ENCODE measurements at places on chromosomes 12 and 14.

GRCh38 chr14:103068351-103069073 is 11.2 kb upstream of the CDC42BPB start:
- H3K27me3 ChIP-seq = no peaks in the 10 kb centered on the region
- DNase-seq = no peak
- no peaks in the 10 kb centered on the region for H3K4me1 ChIP-seq
- H3K36me3 ChIP-seq = no peaks in the 10 kb centered on the region
- no peak overlapping the region for H3K27ac ChIP-seq
- H3K4me3 ChIP-seq = no peak overlapping the region

GRCh38 chr14:93997082-93997481 is at the start of gene CCDC197:
Gene CCDC197, plus strand, starts transcription at chr14:93997301. Its CDS starts 831 bp downstream, at chr14:93998132.
- H3K27me3 ChIP-seq = no peaks in the 10 kb centered on the region
- DNase-seq = no peak
- H3K27ac ChIP-seq = no peak within 1 kb of the TSS

GRCh38 chr14:86035882-86036281 is 505.9 kb downstream of the FLRT2 start:
- H3K4me1 ChIP-seq = no peaks in the 10 kb centered on the region
- no peak overlapping the region for H3K27ac ChIP-seq
- no peak for DNase-seq
- no peaks in the 10 kb centered on the region for H3K27me3 ChIP-seq

DNA sequence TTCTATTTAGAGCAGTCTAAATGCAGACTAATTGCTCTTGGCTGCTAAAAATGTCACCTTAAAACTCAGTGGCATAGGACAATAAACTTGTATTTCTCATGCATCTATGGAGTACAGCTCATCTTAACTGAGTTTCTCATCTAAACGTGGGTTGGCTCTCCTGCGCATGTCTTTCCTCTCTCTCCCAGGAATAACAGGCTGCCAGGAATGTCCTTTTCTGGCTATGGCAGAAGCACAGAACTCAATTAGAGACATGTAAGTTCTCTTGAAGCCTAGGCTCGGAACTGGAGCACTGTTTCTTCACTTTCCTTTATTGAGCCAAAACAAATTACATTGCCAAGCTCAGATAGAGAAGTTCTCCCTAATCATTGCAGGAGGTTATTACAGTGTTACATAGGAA is 722.3 kb upstream of the FLRT2 start:
- H3K27me3 ChIP-seq = no peaks in the 10 kb centered on the region
- H3K4me1 ChIP-seq = no peaks in the 10 kb centered on the region
- H3K36me3 ChIP-seq = no peaks in the 10 kb centered on the region
- no peak for DNase-seq
- no peak overlapping the region for H3K27ac ChIP-seq
- no peak overlapping the region for H3K4me3 ChIP-seq

DNA sequence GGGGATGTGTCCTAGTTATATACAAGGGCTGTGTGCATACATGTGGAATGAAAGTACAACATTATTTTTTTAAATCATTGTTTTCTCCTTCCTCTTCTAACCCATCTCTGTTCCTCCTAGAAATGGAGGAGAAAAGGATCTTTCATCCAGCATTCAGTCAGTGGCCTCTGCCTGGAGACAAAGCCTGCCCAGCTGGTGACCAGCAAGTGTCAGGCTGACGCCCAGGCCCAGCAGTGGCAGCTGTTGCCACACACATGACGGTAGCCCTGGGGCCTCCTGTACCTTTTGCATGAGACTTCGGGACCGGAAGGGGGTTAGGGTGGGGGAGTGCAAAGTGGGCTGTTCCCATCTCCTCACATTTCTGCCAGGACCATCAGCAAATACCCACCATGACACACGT is 46.2 kb downstream of the ERH start:
- no peaks in the 10 kb centered on the region for H3K27me3 ChIP-seq
- H3K4me1 ChIP-seq = peaks cover 42% of the 10 kb centered on the region
- H3K36me3 ChIP-seq = no peaks in the 10 kb centered on the region
- no peak overlapping the region for H3K27ac ChIP-seq
- H3K4me3 ChIP-seq = no peak overlapping the region
- DNase-seq = no peak

- no peaks in the 10 kb centered on the region for H3K27me3 ChIP-seq
- H3K4me3 ChIP-seq = no peak overlapping the region
- no peaks in the 10 kb centered on the region for H3K36me3 ChIP-seq
- H3K27ac ChIP-seq = no peak overlapping the region
- DNase-seq = no peak
- no peaks in the 10 kb centered on the region for H3K4me1 ChIP-seq
These were observed 7.6 kb downstream of the ADSS1 start for GRCh38 chr14:104731320-104732294.

GRCh38 chr14:73977896-73978295 is 27.8 kb downstream of the COQ6 start:
- no peaks in the 10 kb centered on the region for H3K4me1 ChIP-seq
- no peak for DNase-seq
- no peak overlapping the region for H3K27ac ChIP-seq
- H3K36me3 ChIP-seq = peaks cover 10% of the 10 kb centered on the region

DNA sequence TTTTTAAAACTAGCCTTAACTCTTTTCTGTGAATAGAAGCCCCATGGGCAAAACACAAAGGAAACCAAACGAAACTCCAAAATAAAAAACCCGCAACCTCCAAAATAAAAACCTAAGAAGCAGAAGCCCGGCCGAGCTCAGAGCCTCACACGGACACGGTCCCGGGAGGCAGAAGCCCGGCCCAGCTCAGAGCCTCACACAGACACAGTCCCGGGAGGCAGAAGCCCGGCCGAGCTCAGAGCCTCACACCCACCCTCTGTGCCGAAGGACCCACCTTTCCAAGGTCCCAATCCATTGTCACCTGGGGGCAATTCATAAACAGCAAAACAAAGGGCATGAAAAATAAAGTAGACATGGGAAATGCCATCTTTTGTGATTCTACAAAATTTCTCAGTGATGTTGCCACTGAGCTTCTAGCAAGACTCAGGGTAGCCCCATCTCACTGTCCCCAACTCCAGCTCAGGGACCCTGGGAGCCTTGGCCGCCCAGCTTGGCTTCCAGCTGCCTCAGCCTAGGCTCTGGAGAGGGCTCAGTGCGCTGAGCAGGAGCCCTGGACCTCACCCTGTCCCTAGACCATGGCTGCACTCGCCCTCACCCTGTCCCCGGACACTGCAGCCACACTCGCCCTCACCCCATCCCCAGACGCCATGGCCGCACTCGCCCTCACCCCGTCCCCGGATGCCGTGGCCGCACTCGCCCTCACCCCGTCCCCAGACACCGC is 82.2 kb downstream of the GALNT9 start:
- no peaks in the 10 kb centered on the region for H3K4me1 ChIP-seq
- no peaks in the 10 kb centered on the region for H3K36me3 ChIP-seq
- H3K27ac ChIP-seq = no peak overlapping the region
- no peak for DNase-seq

DNA sequence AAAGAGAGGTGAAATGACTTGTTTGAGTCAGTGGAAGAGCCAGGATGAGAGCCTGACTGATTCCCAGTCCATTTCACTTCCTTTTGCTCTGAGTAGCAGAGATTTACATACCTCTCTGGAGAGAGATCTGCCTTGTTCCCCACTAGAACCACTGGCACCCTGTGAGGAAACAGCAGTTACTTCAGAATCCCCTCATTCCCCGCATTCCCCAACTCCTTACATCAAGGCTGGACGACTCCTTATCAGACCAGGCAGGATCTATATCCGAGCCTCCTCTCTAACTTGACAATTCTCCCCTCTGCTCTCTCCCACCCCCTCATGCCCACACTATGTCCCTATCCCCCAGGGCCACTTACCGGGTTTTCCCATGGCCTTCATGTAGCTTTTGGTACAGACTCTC is 3.7 kb downstream of the RHEBL1 start:
- H3K27ac ChIP-seq = no peak overlapping the region
- no peak for DNase-seq
- H3K4me3 ChIP-seq = no peak overlapping the region
- H3K4me1 ChIP-seq = peaks cover 4% of the 10 kb centered on the region
- H3K36me3 ChIP-seq = no peaks in the 10 kb centered on the region

GRCh38 chr12:64631197-64631596 is 20.9 kb downstream of the RASSF3 start:
- no peak overlapping the region for H3K27ac ChIP-seq
- peaks cover 9% of the 10 kb centered on the region for H3K4me1 ChIP-seq
- H3K27me3 ChIP-seq = no peaks in the 10 kb centered on the region
- DNase-seq = no peak
- H3K36me3 ChIP-seq = peaks cover 7% of the 10 kb centered on the region
- H3K4me3 ChIP-seq = no peak overlapping the region

GRCh38 chr14:71220462-71220861 is 313.2 kb downstream of the PCNX1 start:
- H3K4me3 ChIP-seq = no peak overlapping the region
- no peaks in the 10 kb centered on the region for H3K4me1 ChIP-seq
- no peak for DNase-seq
- H3K36me3 ChIP-seq = no peaks in the 10 kb centered on the region

DNA sequence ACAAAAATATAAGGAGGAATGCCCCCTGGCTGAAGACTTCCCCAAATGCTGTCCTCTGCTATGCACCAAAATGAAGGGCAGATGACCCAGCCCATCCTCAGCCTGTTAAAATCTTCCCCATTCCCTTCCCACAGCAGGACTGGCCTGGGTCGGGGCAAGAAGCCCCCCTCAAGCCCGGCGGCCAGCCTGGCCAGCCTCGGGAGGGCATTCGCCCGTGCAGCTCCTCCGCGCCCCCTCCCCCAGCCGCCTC is 413 bp downstream of the RARG start:
- H3K4me3 ChIP-seq = peak overlapping the region; percentile 43
- no peaks in the 10 kb centered on the region for H3K36me3 ChIP-seq
- H3K27me3 ChIP-seq = peaks cover 6% of the 10 kb centered on the region
